GM13976 (cell line): ENCODE measurements at places on chromosomes 5 and 9.

DNA sequence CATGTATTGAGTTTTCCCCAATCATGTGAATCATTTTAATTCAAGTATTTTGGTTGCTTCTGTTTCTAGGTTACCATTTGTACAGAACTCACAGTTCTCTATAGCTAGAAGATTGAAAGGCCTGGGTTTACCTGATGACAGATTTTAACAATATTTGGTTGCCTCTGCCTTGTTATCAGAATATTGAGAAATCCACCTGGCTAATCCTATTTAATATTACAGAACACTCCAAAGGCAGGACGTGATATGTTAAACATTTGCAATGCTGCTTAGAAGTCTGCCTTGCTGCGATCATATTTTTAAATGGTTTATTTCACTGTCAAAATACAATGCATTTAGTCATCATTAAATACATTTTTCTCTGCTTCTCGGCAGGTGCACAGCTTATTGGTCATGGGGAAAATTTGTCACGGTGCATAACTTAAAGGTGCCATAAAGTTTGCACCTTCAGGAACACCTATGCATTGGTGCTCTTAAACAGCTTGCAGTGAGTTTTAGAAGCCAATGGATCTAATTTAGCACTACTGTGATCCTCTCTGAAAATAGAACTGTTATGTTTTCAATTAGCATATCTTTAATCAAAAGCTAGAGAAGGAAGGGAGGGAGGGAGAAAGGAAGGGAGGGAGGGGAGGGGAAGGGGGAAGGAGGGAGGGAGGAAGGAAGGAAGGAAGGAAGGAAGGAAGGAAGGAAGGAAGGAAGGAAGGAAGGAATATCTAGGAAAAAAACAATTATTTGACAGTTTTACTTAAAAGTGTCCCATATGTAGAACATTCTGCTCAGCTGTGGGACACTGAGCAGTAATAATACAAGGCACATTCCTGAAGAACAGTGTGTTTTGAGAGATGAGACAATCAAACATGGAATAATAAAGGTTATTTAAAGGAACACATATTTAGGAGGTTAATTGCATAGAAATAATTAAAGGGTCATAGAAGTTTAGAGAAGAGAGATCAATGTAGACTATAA, 15.5 kb upstream of the DAPK1 start:
- no peak for DNase-seq

DNA sequence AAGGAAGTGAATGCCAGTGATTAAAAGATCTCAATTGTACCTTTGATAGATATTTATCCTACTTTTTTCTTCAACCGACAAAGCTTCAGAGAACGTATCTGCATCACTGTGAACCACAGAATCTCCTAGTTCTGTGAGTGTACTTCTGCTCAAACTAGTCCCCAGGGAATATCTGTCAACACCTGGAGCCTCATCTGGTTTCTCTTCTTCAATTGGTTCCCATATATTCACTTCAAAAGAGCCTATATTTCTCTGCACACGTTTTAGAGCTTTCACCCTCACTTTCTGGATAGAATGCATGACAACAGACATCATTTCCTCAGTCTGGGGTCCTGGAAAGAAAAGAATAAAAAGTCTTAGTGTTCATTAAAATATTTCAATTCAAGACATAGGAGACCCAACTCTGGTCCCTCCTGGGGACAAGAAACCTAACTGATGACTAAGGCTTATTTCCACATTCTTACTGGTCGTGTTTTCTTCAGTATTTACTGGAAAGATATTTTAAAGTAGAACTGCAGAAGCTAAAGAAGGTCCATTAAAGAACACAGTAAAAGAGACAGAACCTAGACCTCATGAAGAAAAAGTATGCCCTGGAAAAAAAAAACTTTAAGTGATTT, 64.3 kb downstream of the CPLANE1 start:
- peak; percentile 63 for DNase-seq

- no peak for DNase-seq
Observed at GRCh38 chr9:116490321-116490720, 196.8 kb upstream of the TRIM32 start.

- DNase-seq, result no peak
Observed at GRCh38 chr5:169772688-169773087, 135.6 kb downstream of the DOCK2 start.

DNA sequence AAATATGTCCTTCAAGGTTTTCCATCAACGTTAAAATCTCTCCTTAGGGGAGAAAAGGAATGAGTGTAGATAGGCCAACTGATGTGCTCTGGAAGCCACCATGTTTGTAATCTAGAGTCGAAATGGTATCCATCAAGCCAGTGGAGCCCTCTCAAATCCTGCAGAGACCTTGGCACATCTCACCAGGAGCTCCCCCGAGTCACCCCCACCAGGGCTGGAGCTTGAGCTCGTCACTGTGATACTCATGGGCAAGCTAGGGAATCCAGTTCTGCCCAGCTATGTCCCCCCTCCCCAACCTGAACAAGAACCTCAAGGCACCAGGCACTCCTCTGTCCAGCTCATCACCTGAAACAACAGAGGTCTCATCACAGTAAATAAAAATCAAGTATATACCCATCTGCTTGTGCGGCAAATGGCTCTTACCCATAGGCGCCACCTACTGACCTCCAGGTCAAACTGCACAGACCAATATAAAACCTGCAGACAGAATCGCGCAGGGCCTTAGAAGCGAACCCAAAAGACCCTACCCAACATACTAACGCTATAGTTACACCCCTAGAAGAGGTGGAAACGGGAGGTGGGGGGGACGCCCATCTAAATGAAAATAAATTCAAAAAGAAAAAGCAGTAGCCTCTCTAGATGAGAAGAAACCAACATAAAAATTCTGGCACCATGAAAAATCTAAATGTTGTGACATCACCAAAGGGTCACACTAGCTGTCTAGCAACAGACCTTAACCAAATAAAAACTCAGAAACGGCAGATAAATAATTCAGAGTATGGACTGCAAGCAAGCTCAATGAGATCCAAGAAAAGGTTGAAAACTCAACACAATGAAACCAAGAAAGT, 75.0 kb downstream of the TTC39B start:
- peak; percentile 47 for DNase-seq
